EH (cell line): ENCODE measurements at places on chromosomes 7 and 10.

- peak; percentile 87 for DNase-seq
Observed at GRCh38 chr7:116782177-116782711, 80.1 kb upstream of the CAPZA2 start.

- DNase-seq: no peak
Observed at GRCh38 chr10:28586176-28586575, 53.3 kb downstream of the WAC start.

DNA sequence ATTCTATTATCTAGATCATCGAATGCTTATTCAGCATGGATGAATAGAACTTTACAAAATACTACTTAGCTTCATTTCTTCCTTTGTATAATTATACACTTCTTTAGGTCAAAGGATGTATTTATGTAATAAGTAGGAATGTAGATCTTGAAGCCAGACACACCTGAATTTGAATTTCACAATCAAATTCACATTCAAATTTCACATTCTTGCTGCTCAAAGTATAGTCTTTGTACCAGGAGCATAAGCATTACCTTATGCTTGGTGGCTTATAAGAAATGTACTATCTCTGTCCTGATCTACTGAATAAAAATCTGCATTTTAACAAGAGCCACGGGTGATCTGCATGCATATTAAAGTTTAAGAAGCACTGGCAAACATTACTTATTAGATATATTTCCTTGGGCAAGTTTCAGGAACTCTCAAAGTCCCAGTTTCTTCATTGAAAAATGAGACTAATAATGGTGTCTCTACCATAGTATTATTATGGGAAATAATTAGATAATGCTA, 112.8 kb downstream of the CACNA2D1 start:
- DNase-seq: no peak

- peak; percentile 56 for DNase-seq
Observed at GRCh38 chr7:65946904-65947303, 35.1 kb downstream of the GUSB start.

GRCh38 chr7:98187138-98187502, 24.1 kb upstream of the BHLHA15 start:
- no peak for DNase-seq

- peak; percentile 97 for DNase-seq
Observed at GRCh38 chr7:34260279-34260678, 354.9 kb downstream of the BMPER start.

DNA sequence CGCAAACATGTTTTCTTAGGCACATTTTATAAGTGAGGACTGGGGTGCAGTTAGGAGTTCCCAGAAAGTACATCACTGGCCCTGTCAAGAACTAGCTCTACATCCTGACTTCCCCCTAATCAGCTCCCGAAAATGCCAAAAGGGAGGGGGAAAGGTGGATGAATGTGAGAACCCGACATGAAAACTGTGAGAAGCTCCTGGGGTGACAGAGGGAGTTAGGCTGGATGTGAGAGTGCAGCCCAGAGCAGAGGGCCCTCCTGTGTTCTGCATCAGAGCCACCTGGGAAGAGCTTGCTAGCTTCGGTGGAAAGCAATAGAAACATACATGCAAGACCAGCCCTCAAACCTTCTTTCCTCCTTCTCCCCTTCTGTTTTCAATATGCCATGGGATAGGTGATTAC, 30.5 kb upstream of the SEM1 start:
- no peak for DNase-seq

- no peak for DNase-seq
Observed at GRCh38 chr7:150951521-150951920, 26.6 kb downstream of the KCNH2 start.

DNA sequence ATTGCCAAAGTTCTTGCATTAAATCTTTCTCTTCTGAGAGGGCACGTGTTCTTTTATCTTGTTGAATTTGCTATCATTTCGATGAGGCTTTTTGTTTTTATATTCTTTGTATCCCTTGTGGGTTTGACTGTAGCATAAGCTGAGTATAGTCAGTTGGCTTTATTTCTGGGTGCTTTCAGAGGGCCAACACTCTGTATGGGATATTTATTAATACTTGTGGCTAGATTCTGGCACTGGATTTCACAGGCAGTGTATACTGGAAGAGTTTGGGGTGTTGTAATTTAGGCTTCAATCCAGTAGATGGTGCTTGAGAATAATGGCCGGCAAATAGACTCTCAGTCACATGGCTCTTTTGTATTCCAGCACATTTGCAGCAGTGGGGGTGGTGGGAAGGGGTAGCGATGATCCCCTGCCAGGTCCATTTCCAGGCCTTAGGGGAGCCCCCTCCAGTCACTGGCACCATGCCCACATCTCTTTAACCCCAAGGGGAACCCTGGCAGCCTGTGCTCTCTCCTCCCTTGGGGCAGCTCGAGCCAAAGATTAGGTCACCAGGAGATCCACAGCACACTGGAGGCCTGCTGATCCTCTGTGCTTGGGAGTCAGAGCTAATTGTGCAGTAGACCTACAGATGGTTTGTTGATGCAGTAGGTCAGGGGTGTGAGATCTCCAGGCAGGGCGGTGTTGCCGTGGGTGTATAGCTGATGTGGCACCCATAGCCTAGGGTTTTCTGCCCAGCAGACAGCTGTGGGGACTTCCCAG, 81.8 kb downstream of the PTPN20 start:
- peak; percentile 51 for DNase-seq

GRCh38 chr7:134948736-134949135, 37.6 kb upstream of the AGBL3 start:
- peak; percentile 79 for DNase-seq

DNA sequence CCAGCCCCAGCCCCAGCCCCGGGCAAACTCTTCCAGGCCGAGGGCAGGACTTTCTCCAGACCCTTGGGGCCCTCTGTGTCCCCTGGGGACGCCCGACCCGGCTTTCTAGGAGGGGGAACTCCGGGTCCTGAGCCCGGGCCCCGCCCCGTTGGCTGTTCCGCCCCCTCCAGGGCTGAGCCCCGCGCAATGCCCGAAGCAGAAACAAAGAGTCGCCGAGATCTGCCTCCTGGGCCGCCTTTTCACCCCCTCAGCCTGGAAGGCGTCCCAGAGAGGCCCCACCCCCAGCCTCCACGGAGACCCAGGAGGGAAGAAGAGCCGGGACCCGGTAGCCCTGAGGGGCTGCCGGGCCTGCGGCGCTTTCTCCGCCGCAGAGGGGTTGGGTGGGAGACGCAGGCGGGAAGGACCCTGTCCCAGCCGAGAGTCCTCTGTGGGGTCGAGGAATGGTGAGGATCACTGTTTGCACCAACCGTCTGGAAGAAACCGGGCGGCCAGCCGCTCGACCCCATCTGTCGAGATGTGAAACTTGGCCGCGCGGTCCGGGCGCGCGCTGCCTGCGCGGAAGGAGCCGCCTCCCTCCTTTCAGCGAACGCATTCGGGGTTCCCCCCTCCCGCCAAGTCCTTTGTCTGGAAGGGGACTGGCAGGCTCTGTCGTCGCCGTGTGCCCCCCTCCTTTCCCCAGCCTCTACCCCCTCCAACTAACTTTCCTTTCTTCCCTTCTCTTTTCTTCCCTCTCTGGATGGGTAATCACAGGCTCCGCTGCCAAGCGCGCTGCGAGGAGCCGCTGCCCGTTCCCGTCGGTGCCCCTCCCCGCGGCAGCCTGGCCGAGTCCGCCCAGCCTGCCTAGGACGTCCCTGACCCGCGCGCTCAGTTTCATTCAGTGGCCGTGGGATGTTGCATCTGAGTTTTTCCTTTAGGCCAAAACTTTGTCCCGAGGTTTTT, 10.2 kb downstream of the EN2 start:
- no peak for DNase-seq

DNA sequence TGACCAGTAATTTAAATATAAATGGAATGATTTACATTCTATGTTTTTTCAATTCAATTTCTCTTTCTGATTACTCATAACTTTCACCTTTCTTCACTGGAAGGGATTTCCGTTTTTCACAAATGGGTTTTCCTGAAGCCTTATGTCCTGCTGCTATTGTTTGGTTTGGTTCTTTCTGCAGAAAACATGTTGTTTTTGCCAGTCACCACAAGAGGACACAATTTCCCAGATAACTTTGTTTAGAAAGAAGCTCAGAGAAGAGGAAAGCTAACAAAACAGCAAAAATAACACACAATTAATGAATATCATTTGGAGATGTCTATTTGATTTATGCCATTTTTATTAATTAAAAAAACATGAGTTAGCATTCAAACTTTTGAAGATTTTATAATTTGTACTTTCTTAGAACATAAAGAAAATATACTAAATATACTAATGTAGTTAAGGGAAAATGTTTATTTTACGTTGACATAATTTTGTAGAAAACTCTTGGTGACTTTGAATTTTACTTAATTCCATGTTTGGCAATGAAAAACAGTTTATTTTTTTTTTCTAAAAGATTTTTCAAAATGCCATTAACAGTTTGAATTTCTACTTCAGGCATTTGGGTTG, 4.6 kb upstream of the TWIST1 start:
- peak; percentile 59 for DNase-seq

GRCh38 chr7:47730142-47730541, 148.2 kb upstream of the TNS3 start:
- no peak for DNase-seq

- DNase-seq: no peak
Observed at GRCh38 chr10:42574336-42574735, 64.0 kb downstream of the ZNF33B start.

- peak; percentile 76 for DNase-seq
Observed at GRCh38 chr10:78170026-78170475, 136.4 kb downstream of the RPS24 start.

DNA sequence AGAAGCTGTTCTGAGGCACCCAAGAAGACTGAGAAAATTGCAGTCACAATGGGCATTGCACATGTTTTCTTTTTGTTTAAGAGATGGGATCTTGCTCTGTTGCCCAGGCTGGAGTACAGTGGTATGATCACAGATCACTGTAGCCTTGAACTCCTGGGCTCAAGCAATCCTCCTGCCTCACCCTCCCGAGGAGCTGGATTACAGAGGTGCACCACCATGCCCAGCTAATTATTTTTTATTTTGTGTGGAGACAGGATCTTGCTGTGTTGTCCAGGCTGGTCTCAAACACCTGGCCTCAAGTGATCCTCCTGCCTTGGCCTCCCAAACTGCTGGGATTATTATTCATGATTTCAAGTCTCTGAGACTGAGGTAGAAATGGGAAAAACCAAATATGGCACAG, 168.7 kb downstream of the PIP4K2A start:
- no peak for DNase-seq
